ENCODE measurements at places on chromosomes 4 and X. TPM values are rescaled to one million over a fixed set of nuclear protein-coding genes. Genes with fewer than 3 reads are reported as not detected.

CXCL9 gene
- not detected for total RNA-seq

CLIC2 gene
- total RNA-seq = 0.15 TPM

TCEAL2 gene
- total RNA-seq = not detected

USP9X gene
- 38.5 TPM for total RNA-seq

GLRA3 gene
- total RNA-seq = not detected

RAB39B gene
- 0.73 TPM for total RNA-seq

Measured in A549 treated with CpdA at 1 μM for 4 hours (cell line).